ENCODE measurements at places on chromosomes 1 and 21. TPM values are rescaled to one million over a fixed set of nuclear protein-coding genes. Genes with fewer than 3 reads are reported as not detected.

GRCh38 chr1:215082532-215083382 lies at the start of gene KCNK2:
TSS of gene KCNK2 (plus strand) at chr1:215082737. CDS start at chr1:215083386, 649 bp downstream.
- DNase-seq: no peak

DNA sequence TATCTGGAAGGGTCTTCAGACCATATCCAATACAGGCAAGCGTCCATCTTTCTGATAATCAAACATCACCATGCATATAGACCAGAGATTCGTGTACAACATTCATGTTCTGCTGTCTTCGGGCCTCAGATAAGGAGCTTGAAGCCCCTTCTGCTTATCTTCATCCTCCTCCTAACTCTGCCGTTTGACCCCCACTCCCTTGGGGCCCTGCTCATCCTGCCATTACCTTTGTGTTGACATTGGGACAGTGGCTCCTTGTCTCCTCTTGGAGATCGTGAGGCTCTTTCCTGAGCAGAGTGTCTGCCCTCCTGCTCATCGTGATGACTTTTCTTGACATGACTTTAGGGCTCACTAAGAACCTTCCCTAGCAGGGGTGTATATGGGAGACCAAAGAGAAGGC lies 37.3 kb downstream of the ACTL8 start:
- DNase-seq: no peak

GRCh38 chr1:157948312-157949073 lies 45.0 kb upstream of the KIRREL1 start:
- no peak for DNase-seq

KCNC4 gene
- 8.2 TPM for total RNA-seq

IVL gene
- not detected for total RNA-seq

- DNase-seq: no peak
Measured at GRCh38 chr1:80961464-80962190, 839.1 kb upstream of the ADGRL2 start.

RRP1 gene
- total RNA-seq: 25.3 TPM

- peak; percentile 39 for DNase-seq
Measured at GRCh38 chr1:159892944-159893343, 7.0 kb downstream of the CFAP45 start.

DNA sequence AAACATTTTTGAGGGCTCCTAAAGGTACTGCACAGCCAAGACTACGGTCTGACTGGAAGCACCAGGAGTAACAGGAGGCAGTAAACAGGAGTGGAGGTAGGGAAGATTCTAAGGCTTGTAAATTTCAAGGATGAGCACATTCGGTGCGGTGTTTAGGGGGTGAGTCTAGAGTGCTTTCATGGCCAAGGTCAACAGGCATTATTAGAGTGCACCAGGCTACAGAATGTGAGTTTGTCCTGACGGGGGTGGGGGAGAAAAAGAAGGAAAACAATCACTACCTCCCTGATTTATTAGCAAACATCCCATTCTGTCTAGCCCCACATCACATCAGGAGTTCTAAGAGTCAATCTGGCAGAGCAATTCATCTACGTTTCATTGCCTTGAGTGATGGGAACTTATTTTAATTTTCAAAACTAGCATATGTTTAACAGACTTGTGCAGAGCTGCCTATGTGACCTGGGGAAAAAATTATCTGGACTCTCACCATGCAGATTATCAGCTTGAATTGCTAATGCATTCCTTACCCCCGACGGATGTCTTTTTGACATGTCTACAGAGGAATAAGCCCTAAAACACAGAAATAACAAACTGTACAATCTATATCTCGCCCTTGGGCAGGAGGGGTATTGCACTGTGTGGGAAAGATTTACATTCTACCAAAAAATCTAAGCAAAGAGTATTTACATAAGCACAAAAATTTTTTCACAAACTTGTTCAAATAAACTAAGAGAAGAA lies 45.0 kb downstream of the APP start:
- DNase-seq: no peak

- DNase-seq: no peak
Measured at GRCh38 chr1:20612221-20612746, 21.0 kb upstream of the PINK1 start.

EFCAB7 gene
- 9.6 TPM for total RNA-seq

DNA sequence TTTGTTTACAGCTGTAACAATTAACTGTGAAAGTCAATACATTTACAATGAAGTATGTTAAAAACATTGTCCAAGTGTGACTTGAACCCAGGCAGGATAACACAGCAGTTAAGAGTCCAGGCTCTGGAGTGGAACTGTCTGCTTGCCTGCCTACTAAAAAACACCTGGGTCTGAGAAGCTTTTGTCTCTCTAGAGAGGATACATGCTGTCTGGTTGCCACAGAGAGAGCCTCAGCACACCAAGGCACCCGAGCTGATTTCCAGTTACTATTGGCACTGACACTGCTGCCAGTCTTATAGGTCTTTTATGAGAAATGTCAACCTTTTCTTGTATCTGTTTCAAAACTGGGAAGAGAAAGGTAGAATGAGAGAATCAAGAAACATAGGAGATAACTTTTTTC lies 20.2 kb upstream of the RALGPS2 start:
- no peak for DNase-seq

GRCh38 chr1:154186177-154186576 lies 5.7 kb downstream of the TPM3 start:
- DNase-seq: peak; percentile 75

AMY2A gene
- not detected for total RNA-seq

DNA sequence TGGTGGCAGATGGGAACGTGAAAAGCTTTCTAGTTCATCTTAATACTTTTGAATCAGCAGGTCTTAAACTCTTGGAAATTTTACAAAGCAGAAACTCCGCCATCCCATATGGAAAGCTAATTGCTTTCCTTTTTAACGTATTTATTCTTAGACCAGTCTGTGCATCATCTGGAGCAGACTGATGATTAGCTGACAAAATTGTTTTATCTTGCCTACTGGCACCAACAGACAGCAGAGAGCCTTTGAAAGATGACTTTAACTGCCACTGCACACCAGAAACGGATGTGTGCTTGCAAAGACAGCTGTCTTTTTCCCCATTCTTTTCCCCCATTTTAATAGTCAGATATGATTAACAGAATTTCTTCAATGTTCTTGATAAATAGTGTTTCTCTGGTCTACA lies 97.0 kb downstream of the PLD5 start:
- no peak for DNase-seq

GRCh38 chr1:50985094-50985493 lies 15.0 kb downstream of the CDKN2C start:
- no peak for DNase-seq

DNA sequence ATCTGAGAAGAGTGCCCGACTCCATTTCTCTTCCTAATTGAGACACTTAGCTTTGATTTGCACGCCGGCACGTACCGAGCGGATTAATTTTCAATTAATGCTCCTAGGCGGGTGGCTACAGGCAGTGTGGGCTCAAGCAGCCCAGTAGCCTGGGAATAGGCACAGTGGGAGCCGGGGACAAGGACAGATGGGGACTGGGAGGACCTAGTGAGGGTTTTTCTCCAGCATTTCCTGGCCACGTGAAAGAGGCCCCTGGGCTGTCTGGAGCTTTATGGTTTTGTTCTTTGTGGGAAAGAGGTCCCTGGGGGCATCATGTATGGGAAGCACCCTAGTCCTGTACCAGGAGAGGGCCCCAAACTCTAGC lies 78.6 kb upstream of the CSF3R start:
- no peak for DNase-seq

TLR5 gene
- total RNA-seq: 0.58 TPM

CA14 gene
- total RNA-seq: not detected

DNA sequence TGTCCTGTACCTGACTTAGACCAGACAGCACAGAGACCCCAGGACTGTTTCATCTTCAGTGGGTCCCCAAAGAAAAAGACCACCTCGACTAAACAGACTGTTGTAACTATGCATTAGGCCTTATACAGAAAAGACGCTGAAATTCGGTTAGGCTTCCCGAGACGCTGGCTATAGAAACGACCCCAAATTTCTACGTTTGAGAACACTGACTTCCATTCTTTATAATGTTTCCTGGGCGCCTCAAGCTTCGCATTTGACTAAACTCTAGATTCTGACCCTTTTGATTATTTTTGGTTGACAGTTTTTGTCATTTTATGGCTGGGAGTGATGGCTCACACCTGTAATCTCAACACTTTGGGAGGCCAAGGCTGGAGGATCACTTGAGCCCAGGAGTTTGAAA lies 986 bp upstream of the TRAPPC10 start:
- no peak for DNase-seq

- DNase-seq: no peak
Measured at GRCh38 chr1:45097944-45098343, 85.9 kb downstream of the UROD start.

LGR6 gene
- total RNA-seq: not detected

DNA sequence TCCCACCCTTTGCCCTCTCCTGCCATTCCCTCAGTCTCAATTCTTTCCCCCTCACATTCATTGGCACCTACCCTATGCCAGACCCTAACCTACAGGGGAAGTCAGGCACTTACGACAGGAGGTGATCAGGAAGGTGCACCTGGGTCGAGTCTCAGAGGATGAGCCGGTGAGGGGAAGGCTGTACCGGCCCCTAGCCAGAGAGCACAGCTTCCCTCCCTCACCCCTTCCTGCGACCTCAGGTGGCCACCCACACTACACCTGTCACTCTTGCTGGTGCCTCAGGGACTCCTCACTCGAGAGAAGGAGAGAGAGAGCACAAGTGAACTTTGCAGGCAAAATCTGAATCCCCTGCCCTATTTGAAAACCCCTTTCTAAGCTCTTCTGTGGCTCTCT lies 1.7 kb upstream of the MYOM3 start:
- DNase-seq: no peak

POU3F1 gene
- not detected for total RNA-seq

DNA sequence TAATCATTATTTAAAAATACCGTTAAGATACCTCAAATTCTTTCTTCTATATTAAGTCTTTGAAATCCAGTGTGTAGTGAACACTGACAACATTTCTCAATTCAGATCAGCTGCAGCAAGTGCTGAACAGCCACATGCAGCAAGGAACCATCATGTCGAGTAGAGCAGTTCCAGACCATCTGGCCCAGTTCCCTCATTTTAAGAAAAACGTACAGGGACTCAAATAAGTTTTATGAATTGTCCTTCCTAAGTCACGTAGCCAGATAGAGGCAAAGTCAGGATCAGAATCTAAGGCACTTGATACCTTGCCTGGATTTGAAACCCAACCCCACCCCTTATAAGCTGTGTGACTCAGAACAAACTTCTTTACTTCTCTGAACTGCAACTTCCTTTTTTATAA lies 132.4 kb downstream of the PROX1 start:
- no peak for DNase-seq

DNA sequence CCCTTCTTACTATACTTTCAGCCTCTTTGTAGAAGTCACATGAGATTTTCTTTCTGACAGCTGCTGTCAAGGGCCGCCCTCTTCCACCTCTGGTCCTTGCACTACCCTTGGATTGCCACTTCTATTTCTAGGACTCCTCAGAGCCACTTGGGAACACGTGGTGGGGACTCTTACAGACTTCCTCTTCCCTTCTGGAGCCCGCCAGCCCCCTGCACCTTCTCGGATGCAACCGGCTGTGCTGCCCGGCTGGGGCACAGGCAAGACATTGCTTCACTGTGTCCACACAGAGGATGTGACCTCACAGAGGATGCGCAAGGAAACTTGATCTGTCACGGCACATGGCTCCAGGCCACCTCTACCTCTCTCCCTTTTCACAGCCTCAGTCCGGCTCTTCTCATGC lies 2.4 kb upstream of the IKBKE start:
- DNase-seq: no peak

- DNase-seq: no peak
Measured at GRCh38 chr1:10712568-10713362, 83.7 kb downstream of the CASZ1 start.

PTGS2 gene
- total RNA-seq: not detected

DNA sequence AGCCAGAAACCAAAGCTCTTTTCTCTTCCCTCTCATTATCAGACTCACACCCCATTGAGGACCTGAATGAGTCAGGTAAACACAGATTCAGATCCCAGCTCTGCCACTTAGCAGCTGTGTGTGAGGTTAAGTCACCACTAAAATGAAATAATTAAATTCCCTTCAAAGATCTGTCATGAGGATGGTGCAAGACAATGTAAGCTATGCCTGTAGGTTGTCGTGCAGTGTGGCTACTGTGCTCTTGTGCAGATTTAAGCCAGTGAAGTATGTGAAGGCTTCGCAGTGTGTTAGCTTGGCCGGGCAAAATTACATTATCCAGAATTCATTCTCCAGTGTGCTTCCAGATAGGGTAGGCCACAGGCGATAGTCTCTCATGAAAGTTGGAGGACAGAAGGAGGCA lies 13.6 kb downstream of the UBL4B start:
- no peak for DNase-seq

SPRR1B gene
- not detected for total RNA-seq

SPATA17 gene
- total RNA-seq: not detected

USP48 gene
- total RNA-seq: 70.9 TPM

GRCh38 chr1:180229483-180230415 lies at the start of gene LHX4:
TSS of gene LHX4 (plus strand) at chr1:180230264. CDS start at chr1:180230530, 266 bp downstream.
- peak; percentile 33 for DNase-seq

DNA sequence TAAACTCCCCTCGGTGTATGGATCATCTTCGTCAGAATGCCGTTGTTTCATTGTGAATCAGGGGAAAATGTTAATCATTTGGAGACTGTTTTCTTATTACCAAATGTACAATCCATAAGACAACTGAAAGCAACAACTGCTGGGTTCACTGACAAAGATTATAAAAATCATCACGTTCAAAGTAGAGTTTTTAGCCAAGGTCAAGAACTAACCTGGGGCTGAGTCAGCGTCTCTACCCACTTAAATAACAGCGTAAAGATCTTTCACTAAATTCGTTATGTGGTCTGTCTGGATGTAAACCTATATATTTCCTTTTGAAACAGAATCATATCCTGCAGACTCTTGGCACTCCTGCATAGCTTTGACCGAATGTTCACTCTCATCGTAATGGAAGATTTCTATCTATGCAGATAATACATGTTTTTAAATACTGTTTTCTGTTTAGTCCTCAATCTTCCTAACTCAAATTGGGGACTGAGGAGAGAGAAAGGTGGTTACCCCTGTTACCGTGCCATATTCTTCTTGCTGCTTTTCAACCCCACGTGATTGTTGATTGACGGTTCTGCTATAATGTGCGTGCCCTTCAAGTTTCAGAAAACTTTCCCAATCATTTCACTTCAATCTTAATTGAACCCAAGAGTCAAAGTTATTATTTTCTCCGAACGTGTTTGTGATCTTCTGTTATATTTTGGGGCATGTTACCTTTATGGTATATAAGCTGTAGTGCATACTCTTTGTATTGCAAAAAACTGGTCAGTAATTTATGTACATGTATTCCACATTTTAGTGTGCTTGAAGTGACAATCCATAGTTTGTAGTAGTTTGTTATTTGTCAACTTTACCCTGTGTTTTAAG lies 15.6 kb upstream of the NCMAP start:
- no peak for DNase-seq

GRCh38 chr1:111236806-111237205 lies 9.3 kb downstream of the CHI3L2 start:
- no peak for DNase-seq

DNA sequence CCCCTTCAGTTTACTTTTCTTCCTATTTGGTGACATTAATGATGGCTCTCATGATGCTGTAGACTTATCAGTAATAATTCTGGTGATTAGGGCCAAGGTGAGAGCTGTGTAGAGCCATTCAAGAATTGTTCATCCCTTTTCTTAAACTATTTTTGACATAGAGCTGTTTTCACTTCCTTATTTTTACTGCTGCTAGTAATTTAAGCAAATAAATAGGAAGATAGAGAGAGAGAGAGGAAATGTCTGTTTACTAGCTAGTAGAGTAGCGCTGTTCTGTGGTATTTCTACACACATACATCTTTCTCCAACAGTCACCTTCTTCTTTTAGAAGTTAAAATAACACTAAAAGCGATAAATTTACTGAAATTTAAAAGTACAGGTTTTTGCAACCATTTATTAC lies 678.0 kb upstream of the ZP4 start:
- no peak for DNase-seq

SYT2 gene
- not detected for total RNA-seq

OPRD1 gene
- not detected for total RNA-seq

Measured in activated CD4-positive, alpha-beta T cell treated with anti-CD3 and anti-CD28 coated beads, Interleukin-2, amount 10 ng/mL, durations not matched to agents 7 days and 5 days (primary cell).